SHP77 (cell line): ENCODE measurements at places on chromosomes 3 and 15.

DNA sequence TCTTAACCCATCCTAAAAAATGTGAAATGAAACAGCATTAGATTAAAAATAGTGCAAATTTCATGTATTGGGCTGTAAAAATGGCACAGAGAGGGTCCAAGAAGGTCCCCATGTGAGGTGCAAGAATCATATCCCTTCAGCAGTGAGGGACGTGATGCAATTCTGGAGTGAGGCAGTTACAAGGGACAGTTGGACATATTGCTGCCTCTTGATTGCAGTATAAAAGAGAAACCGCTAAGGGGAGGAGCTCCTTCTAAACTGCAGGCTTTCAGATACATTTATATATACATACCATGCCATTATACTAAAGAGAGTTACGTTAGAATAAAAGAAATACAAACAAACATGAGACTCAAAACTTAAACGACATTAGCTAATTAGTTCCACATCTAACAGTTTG, 304.2 kb upstream of the CTNNB1 start:
- DNase-seq, result no peak

DNA sequence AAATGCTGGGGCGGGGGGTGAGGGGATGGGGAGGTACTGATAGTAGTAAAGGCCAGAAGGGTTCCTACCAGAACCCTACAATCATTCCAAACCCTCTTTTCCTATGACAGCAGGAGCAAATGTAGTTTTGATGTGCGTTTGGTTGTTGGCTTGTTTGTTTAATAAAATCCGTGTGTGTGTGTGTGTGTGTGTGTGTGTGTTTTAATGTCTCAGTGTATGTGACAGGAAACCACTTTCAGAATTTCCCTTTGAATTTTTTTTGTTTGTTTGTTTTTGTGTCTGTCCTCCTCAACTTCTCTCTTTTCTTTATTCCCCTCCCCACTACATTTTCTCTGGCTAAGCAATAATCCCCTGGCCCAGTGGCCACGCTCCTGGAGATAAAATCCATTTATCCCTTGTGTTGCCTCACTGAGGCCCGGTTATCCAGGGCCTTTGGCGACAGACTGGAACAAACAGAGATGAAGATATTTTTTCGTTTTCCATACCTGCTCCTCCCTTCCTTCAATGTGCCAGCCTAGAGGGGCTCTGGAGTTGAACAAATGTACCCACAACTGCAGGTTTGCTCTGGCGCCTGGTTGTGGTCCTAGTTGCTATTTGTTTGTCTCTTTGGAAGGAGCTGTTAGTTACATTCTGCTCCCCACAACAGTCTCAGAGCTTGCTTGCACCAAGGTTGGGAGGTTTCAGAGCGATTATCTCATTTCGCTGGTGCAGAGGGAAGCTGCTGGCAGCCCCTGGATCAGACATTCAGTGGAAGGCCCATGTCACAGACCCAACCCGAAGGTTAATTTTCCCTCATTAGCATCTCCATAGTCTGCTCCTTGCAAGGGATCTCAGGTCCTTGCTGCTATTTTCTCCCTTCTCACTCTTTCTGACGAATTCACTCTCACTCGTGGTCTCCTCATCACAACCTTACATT, 17.9 kb downstream of the NR2F2 start:
- no peak for DNase-seq

GRCh38 chr3:181692311-181693145, 19.2 kb upstream of the SOX2 start:
- no peak for DNase-seq

DNA sequence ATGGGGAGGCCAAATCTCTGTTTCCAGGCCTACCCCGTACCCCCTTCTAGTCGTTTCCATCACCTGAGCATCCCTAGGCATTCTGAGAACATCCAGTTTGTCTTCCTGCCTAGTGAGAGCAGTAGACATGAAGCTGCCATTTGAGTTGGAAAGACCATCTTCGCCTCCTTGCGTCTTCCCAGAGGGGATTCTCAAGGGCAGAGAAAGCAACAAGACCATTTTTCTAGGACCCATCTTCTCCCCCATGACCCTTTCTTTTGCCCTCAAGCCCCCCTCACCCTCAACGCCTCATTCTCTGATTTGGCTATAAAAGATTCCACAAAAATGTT, 148.7 kb upstream of the BHLHE40 start:
- DNase-seq, result no peak

GRCh38 chr15:79673416-79674123, 223.2 kb downstream of the MTHFS start:
- no peak for DNase-seq

DNA sequence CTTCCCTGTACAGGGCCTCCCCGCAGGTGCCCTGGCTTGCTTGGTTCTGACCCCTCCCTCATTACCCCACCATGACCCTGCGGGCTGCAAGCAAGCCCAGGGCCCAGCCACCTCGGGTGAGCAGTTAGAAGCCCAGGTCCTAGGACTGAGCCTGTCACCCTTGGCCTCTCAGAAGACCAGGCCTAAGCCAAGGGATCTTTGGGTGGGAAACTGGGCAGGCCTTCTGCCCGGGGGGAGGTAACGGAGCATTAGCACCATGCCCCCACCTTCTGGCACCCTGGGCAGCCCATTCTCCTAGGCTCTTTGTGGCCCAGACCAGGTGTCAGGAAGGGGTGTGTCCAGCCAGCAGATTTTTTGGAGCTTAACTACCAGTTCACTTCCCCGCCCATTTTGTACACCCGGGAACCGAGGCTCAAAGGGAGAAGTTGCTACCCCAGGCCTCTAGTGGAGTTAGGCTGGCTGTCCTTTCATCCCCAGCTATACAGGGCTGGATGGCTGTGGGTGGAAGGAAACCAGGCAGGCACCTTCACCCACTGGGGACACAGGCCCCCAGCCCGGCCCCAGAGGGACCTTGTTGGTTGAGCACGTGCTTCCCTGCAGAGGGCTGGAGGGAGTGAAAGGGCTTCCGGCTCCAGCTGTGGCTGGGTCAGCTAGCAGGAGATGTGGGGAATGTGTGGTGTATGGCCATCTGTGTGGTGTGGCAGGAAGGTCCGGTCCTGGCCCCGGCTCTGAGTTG, 1.4 kb downstream of the CSK start:
- DNase-seq, result no peak

DNA sequence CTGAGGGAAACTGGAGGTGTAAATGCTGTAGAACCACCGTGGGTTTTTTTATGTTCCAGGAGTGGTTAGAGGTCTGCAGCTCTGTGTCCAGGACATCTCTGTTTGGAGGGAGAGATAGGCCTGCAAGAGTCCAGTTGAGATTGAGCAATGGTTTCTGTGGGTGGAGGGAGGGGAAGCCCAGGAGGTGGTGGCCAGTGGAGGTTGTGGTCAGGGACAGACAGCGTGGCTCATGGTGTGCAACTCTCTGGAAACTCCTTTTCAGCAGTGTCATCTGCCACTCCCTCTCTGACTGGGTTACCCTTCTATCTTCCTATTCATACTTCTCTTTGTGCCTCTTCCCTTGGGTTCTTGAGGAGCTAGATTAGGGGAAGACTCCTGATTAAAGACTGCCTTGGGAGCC, 9.6 kb downstream of the XCR1 start:
- DNase-seq, result no peak
